Progenitor cell of endocrine pancreas (in vitro differentiated cells): ENCODE measurements at places on chromosomes 7 and 10. TPM values are rescaled to one million over a fixed set of nuclear protein-coding genes. Genes with fewer than 3 reads are reported as not detected.

The ZC3HAV1L gene
- total RNA-seq, result 16.5 and 18.2 TPM in 2 replicates

DNA sequence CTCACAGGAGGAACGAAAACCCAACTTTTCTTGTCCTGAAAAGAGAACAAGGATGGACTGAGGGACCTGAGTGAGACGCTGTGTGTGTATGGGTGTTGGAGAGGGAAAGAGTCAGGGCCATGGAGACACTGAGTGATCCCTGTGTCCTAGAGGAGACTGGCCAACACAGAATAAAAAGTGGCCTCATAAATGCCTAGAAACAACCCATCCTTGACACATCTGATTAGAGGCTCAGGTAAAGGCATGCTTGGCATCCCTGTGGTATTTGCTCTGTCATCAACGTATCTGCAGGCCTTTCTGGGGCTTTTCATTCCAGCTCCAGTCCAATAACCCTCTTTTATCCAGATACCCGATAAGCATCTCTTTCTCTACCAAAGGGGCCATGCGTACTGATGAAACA, 86.3 kb downstream of the FGFR2 start:
- DNase-seq, result no peak

The ARHGEF35 gene
- 17.3 and 19.5 TPM in 2 replicates for total RNA-seq

The SUN3 gene
- not detected in 2 replicates for total RNA-seq

DNA sequence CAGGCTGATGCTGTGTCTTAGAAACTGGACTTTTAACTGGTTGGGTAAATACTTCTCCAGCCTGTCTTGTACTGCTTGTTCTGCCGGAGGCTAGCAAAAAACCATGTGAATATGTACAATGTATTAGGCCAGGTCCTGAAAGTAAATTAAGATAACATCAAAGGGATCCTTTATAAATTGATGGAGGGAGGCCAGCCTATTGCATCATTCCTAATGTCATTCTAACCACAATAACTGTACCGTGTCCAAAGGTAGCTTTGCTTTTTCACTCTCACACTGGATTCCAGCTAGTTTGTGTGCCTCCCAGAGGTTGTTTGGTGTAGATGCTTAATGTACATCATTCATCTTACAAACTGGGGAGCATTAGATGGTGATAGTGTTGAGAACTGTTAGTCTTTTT, 91.2 kb upstream of the SEM1 start:
- DNase-seq, result no peak

GRCh38 chr7:82230811-82231581, 212.6 kb downstream of the CACNA2D1 start:
- DNase-seq, result no peak

- peak; percentile 63 for DNase-seq
Measured at GRCh38 chr7:26151953-26152781, at the start of gene NFE2L3. NFE2L3 (plus strand) TSS chr7:26152198; CDS start chr7:26152499, 301 bp downstream.

The SPDYE2B gene
- total RNA-seq, result not detected in 2 replicates

DNA sequence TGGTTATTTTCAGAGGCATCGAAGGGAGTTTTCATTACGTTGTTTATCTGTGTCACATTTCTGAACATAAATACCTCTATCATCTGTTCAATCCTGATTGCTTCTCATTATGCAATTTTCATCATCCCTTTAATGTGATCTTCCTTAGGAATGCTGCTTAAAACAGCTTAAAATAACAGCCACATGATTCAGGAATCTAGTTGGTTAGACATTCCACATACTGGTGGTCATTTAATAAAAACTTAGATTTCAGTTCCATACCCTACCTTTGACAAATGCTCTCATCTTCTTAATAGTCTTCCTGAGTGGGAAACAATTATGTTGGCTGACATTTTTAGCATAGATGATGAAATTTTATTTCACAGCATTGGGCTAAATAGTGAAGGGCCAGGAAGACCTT, 191.3 kb upstream of the CDCA7L start:
- no peak for DNase-seq

DNA sequence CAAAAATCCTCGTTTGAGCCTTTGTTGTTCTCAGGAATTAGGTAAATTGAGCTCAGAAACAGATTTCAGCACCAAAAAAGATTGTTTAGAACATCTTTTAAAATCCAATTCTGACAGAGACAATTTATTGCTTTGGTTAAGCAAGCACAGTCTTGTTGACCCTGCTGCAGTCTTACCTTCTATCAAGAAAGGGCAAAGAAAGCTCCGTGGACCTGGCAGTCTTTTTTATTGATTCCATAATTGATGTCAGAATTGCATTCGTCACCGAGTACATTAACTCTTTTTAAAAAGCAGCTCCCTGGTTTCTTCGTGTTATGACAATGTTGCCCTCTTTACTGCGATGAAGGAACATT, 334.8 kb downstream of the FGFR2 start:
- DNase-seq, result no peak

The MSS51 gene
- 4.2 and 5.1 TPM in 2 replicates for total RNA-seq

The GAD2 gene
- 5.9 and 6.5 TPM in 2 replicates for total RNA-seq

- no peak for DNase-seq
Measured at GRCh38 chr10:84427903-84428650, 99.7 kb downstream of the CCSER2 start.

DNA sequence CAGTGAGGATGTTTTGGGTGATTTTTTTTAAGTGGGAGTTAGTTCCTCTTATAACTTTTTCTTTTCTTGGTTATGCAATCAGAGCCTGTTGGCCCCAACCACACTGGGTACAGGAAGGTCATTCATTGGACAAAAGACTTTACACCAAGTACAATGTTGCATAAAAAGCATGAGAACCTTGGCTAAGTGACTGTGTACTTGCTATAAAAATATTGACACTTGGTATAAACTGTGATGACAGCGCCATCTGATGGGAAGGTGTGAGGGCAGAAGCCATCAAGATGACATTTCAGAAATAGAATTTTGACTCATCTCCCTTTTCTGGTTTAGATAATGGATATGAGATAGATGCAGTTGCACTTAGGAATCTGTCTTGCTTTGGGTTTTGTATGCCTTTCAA, 126.4 kb upstream of the CCDC6 start:
- no peak for DNase-seq

- no peak for DNase-seq
Measured at GRCh38 chr7:120021085-120021484, 251.9 kb upstream of the KCND2 start.

DNA sequence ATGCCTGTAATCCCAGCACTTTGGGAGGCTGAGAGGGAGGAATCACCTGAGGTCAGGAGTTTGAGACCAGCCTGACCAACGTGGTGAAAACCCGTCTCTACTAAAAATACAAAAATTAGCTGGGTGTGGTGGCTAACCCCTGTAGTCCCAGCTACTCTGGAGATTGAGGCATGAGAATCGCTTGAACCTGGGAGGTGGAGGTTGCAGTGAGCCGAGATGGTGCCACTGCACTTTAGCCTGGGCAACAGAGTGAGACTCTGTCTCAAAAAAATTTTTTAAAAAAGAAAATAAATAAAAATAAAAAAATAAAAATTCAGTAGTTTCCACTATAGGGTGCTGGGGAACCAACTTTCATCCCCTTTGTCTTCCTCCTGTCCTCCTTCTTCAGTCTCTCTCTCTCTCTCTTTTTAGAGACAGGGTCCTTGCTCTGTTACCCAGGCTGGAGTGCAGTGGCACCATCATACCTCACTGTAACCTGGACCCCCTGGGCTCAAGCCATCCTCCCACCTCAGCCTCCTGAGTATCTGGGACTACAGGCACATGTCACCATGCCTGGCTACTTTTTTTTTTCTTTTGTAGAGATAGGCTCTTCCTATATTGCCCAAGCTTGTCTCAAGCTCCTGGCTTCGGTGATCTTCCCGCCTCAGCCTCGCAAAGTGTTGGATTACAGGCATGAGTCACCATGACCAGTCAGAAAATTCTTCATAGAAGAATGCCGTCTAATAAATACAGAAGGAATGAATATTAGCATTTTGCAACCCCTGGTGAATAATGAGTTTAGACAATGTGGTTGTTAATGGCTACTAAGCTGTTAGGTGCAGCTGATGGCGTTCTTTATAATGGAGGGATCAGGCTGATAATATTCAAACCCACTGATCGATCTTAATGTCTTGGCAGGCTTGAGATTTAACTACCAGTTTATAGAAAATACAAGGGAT, 20.6 kb downstream of the RBM20 start:
- no peak for DNase-seq

GRCh38 chr10:72625276-72625607, 637 bp downstream of the MICU1 start:
- DNase-seq, result no peak

DNA sequence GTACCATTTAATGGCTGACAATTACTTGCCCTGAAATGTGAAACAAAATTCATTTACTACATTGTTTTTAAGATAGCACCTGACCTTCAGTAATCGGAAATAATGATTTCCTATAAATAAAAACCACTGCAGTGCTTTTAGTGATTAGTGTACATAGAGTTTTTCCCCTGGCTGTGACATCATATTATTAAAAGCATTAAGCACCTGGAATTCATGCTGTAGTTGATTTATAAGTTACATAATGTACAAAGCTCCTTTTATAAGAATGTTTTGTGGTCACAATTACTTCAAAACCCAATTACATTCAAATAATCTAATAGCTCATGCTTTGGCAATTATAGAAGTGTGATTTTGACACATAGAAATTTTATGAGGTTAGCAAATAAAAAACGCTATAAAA, 44.3 kb upstream of the EIF4H start:
- no peak for DNase-seq
